ENCODE measurements at places on chromosomes 16 and 17.
A peak's percentile ranks its signal among the peaks of the same experiment; 100 is the strongest.

- DNase-seq: peak; percentile 56
Observed at GRCh38 chr16:17408955-17409441, 61.8 kb downstream of the XYLT1 start.

DNA sequence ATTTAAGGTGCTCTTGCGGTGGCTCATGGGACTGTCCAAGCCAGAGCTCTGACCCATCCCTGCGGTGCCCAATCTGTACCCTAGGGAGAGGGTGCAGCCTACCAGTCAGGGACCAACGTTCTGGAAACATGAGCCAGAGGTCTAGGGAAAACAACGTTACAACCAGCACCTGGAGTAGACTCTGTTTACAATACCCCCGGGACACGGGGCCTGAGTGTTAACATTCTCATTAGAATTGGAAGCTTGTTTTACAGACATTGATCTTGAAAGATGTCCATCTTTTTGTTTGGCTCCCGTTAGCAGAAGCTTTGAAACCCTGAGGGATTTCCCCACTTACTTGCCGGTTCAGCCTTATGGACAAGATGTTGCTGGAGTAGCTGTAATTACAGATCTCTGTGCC lies 6.9 kb downstream of the WIPI1 start:
- no peak for DNase-seq

DNA sequence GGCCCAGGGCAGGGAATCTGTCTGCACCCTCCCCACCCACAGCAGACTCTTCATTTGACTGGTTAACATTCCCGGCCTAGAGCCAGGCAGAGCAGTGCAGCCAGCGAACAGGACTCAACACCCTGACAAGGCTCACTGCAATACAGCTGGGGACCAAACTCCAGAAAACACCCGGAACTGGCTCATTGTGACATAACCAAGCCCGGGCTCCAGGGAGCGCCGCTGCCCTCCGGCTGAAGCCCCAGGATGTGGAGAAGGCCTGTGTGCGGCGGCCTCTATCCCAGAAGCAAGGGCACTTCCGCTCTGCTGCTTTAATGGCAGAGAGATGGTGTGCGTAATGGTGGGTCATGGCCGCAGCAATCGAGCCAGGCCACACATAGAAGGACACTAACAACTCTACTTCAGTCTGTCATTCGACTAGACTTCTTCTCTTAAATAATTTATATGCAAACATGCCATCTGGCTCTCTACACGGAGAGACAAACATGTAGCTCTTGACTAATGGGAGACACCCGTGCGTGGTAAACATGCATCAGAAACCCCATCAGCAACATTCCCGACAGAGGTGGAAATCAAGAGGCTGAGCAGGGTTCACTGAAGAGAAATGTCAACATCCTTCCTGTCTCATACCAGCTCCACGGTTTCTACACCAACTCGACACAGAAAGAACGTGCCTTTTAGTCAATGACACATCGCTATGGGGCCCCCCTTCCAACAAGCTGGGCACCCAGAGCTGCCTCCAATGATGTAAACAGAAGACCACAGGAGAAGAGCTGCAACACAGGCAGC lies 18.0 kb downstream of the KLHDC4 start:
- no peak for DNase-seq

DNA sequence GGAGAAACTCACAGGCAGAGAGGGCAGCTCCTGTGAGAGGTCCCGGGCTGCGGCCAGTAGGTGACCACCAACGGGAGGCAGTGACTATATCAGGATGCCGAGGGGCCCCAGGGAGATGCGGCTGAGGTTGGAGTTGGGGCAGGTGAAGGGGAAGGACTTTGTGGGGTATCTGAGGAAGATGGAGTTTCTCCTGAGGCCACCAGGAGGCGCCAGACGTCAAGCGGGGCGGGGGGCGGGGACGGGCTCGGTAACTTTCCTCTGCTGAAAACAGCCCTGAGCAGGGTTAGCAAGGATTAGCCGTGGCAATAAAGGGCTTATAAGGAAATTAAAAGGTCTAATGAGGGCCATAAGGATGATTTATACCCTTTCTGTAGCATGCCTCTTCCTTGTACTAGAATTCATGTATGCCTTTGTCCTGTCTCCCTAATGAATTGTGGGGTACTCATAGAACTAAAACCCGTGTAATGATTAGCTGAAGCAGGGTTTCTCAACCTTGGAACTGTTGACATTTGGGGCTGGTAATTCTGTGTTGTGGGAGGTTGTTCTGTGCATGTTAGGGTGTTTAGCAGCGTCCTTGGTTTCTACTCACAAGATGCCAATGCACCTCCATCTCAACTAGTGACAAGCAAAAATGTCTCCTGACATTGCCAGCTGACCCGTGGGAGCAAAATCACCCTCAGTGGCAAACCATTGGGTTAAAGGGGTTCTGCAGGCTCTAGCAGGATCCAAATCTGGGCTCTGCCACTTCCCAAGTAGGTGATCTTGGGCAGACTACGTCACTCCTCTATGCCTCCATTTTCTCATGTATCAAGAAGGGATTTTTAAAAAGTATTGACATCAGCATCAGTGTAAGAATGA lies 74.8 kb upstream of the GRIN2A start:
- DNase-seq: peak; percentile 59

GRCh38 chr17:58998871-58999270 lies 107.8 kb downstream of the TRIM37 start:
- no peak for DNase-seq

GRCh38 chr16:82855471-82855870 lies 228.7 kb downstream of the CDH13 start:
- no peak for DNase-seq

DNA sequence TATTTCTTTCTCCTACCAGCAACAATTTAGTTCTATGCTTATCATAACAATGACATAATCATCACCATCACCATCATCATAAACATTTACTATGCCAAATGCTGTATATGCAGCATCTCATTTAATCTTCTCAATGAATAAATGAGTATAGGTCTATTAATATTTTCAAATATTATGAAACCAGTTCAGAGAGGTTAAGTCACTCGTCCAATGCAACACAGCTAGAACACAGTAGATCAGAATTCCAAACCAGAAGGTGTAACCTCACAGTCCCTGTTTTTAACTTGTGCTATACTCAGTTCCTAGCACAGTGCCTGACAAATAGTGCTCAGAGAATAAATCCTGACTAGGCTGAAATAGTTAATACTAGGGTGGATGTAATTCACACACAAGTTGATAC lies 314.8 kb downstream of the XYLT1 start:
- DNase-seq: no peak

DNA sequence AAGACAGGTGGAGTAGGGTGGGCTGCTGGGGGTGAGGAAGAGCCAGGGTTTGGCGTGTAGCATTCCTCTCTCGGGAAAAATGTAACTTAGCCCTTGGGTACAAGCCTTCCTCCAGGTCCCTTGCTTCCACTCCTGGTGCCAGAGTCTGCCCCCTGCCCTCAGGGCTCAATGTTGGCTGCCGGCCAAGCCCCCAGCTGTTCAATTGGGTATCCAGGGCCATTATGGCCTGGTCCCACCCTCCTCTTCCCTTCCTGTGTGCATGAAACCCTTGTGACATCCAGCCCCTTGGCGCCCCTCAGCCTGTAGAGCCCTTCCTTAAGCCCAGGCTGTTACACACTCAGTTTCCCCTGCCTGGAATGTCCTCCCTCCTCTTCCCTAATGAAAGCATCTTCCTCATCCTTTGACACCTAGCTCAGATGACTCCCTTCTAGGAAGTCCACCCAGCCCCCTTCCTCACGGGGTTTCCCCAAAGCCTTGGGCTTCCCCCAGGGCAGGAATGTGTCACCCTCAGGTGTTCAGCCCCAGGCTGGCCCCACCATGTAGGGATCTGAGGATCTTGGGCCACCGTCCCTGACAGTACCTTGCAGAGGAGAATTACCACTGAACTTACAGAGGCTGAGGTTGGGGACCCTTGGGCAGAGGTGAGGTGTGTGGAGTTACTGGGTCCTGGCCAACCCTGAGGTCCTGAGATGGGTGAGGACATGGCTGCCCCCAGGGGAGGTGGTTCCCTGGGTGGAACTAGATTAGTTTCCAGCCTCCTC lies 30.0 kb downstream of the B9D1 start:
- DNase-seq: no peak

- DNase-seq: no peak
Observed at GRCh38 chr16:87895641-87896141, 26.4 kb upstream of the SLC7A5 start.

DNA sequence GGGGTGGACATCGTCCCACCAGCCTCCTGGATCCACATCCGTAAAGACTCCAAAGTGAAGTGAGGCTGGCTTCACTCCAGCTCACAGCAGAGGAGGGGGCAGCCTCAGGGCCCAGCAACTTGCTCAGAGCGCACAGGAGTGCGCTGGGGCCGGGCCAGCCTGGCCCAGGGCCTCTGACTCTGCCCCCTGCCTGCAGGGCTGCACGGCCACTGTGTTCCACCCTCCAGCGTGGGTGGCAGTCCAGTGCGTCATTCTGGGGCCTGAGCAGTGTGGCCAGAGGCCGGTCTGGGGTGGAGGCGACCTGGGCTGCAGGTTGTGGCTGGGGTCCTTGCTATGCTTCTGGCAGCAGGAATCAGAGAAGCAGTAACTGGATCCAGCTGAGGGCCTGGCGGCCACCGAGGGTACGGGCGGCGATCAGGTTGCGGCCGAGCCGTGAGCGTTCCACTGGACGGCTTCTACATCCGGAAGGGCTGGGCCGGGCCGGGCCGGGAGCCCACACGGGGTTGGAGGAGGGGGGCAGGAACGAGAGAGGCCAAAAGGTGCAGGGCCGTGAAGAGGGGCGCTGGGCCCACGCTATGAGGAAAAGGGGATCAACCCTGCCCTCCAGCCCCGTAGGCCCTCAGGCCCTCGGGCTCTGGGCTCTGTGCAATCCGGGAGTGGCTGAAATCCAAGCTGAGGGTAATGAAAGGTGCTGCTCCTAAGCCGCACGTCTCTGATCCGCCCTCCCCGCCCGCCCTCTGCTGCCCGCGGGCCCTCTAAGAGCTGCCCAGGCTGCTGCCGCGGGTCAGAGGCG lies at the start of gene FSCN2:
Gene FSCN2 (plus strand): TSS at position 787 of the 793 bp plus-strand sequence. CDS start 155 bp downstream, outside the sequence.
- DNase-seq: no peak

DNA sequence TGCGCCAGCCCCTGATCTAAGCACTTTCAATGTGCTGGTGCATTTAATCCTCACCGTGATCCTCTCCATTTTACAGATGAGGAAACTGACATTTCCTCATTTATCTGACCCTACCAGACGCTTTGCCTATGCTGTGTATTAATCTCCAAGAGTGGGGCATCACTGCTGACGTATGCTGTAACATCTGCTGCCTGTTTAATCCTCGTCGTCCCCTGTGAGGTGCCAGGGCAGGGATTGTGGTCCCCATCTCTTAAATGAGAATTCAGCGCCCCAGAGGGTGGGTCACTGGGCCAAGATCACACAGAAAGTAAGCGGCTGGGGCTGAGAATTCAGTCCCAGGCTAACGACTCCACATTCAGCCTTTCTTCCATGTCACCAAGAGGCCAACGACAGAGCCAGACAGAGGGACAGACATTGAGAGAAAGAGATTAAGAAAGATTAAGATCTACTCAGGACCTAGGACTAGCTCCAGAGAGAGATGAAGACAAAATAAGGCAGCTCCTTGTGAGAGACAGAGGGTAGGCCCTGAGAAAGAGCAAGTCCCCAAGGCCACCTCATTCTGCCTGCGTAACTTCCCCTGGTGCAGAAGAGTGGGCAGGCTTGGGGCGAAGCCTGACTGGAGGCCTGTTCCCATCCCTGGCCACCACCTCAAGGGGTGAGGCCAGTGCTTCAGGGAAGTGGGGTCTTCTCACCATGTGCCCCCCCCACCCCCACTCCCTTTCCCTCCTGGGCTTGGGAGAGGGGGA lies 13.5 kb downstream of the CACNA1G start:
- DNase-seq: no peak

- peak; percentile 92 for DNase-seq
Observed at GRCh38 chr16:68529931-68530701, 9.0 kb upstream of the ZFP90 start.

DNA sequence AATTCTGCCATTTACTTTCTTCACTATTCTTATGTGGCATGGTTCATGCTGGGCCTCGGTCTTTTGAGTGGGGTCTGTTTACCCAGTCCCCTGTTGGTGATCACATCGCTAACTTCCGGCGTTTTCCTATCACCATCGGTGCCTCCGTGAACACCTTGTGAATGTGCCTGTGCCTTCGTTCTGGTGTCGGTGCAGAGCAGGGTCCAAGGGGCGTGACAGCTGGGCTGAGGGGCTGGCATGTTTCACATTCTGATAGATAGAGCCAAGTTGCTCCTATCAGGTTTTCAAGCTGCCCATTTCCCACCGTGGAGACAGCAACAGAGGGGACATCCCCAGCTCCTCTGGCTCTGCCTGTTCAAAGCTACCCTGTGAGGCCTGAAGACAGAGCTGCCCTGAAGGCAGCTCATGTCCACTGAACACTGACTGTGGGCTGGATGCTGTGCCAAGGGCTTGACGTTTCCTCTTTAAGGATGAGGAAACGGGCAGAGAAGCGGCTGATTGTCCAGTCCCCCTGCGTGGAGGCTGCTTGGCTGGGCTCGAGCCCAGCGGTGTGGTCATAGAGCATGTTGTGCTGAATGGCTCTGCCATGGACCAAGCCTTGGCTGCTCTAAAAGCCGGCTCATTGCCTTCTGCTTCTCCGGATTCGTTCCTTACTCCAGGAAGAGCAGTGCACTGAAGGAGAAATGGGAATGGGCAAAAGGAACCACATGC lies 17.0 kb downstream of the DHODH start:
- DNase-seq: no peak

DNA sequence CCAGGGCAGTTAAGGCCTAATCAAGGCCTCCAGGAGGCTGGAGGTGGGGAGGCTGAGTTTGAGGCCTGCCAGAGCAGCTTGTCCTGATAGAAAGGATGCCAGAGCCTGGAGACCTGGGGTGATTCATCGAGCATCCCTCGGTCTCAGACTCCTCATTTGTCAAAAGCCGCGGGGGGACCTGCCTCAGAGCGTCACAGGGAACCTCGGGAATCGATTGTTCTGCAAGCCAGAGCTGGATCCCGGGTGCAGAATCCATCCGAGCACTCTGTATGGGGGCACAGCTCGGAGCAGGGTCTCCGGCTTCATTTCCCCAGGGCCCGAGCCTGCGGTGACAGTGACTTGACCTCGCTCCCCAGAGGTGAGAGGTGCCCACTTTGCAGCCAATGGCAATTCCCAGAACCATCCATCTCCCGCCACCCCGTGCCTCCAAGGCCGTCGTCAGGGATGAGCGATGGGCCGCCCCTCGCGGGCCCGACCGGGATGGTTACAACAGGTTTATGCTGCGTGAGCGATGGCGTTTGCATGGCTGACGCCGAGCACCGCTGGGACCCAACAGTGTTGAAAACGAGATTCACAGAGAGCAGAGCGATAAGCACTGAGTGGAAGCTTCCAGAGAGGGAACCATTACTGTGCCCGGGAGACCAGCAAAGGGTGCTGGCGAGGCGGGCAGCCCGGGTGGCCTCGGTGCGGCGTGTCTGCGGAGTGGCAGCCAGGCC lies 117.1 kb upstream of the GSE1 start:
- no peak for DNase-seq

- DNase-seq: no peak
Observed at GRCh38 chr17:58362368-58363014, 10.5 kb upstream of the SUPT4H1 start.

GRCh38 chr17:4154201-4154600 lies 11.2 kb downstream of the CYB5D2 start:
- DNase-seq: no peak

DNA sequence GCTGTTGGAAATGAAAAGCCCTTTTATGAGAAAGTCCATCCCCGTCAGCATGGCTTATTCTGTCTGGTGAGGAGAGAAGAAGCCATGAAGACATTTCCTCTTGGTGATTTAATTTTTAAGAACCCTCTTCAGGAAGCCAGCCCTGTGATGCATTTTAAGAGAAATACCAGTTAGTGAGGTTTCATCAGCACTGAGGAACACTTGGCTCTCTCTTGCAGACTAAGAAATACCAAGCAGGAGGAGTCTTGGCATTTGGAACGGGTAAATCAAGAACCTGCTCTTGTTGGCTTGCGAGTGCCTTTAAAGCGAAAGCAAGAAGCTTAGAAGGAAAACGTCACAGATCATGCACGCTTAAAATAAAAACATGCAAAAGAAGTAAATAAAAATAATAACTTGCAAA lies 17.5 kb downstream of the RAB11FIP3 start:
- DNase-seq: peak; percentile 19
